ENCODE measurements at places on chromosomes 11 and 22.

- DNase-seq = peak; percentile 10
These were observed 35.8 kb upstream of the HSD17B12 start for GRCh38 chr11:43644621-43645299.

GRCh38 chr11:92460213-92460612, 235.6 kb downstream of the FAT3 start:
- DNase-seq = no peak

GRCh38 chr22:48340727-48341709, 1486.7 kb downstream of the BRD1 start:
- no peak for DNase-seq

DNA sequence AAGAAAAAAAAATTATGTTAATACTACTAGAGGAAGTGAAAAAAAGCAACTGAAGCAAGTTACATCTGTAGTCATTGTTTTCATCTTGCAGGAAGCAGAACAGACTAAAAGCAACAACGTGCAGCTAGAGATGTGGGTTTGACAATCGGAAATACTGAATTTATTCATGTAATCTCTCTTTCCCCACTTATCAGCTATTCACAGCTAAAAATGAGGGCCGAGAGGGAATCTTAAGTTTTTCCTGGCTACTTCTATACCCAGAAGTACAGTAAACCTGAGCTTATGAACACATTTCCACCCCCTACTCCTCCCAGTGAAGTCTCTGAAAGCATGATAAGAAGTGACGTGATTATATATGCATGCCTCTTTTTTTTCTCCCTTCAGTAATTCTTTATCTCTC, 116.5 kb downstream of the SPON1 start:
- DNase-seq = peak; percentile 30

DNA sequence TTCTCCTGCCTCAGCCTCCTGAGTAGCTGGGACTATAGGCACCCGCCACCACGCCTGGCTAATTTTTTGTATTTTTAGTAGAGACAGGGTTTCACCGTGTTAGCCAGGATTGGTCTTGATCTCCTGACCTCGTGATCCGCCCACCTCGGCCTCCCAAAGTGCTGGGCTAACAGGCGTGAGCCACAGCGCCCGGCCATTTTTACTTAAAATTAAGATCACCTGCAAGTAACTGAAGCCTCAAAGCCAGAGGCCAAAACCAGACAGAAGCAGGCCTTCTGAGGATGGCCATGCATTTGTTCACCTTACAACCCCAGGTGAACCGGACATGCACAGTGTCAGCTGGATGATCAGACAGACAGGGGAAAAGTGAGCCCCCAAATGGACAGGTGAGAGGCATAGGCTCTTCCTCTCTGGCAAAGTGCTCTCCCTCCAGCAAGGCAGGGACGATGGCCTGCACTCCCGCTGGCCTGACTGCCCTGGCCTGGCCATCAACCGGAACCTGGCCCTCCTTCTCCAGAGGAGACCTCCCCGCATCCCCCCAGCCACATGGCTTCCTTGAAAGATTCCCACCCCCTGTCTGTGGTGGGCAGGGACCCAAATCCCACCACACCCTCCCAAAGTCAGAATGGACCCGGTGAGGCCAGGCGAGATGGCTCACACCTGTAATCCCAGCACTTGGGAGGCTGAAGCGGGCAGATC, 25.9 kb downstream of the APOBEC3H start:
- no peak for DNase-seq

- DNase-seq = peak; percentile 42
These were observed 1.4 kb upstream of the DPP3 start for GRCh38 chr11:66478729-66479393.

DNA sequence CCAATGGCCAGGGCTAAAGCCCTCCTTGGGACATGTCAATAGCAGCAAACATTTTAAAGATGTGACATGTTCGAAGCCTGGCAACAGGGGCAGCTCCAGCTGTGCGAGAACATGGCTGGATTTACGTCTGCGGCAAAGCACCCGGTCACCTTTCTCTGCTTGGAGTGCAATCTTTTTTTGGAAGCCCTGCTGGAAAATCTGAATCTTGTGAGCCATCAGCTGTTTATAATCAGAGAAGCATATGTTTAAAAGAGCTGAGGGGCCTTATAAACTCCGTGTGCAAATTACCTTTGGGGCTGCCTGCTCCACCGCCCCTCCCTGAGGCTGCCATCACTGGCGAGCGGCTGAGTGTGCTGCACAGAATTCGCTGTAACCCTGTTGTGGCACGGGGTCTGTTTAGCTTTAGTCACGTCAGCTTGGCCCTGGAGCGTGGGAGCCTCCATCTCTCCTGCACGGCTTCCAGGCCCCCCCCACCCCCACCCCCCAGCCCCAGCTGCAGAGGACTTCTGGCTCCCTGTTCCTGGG, 9.0 kb upstream of the KCNQ1OT1 start:
- no peak for DNase-seq

Data from activated naive CD4-positive, alpha-beta T cell treated with anti-CD3 and anti-CD28 coated beads for 36 hours (primary cell).